ENCODE measurements at places on chromosomes 2 and 18.

- no peak for DNase-seq
Observed at GRCh38 chr2:37827911-37828511, 97.1 kb upstream of the RMDN2 start.

DNA sequence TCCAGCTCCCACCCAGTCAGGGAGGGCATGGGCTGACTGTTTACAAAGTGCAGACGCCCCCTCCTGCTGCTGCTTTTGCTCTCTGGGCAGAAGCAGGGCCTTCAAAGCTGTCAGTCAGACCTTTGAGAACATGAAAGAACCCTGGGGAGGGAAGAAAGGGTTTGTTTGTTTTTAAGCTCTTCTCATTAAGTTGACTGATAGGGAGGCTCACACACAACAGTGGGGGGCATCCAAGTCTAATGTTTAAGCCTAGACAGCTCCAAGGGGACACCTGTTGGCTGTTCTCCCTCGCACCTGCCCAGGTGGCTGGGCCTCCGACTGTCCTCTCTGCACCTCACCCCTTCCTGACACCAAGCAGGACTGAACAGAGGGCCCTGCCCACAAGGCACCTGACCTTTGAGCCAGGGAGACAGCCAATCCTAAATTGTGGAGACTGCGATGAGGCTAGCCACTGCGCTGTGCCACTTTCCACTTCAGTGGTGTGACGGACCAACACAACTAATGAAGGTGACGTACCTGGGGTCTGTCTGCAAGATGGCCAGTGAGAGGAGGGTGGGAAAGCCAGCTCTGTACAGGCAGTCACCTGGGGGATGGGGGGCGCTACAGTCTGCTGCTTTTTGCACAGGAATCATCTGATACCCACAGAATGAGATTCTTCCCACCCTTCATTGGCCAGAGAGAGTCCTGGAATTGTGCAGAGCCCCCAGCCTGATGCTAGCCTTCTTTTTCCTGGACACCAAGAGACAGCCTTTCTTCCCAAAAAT, 16.3 kb downstream of the ST6GAL2 start:
- DNase-seq: no peak

- DNase-seq: no peak
Observed at GRCh38 chr2:145220496-145220895, 700.6 kb upstream of the ZEB2 start.

DNA sequence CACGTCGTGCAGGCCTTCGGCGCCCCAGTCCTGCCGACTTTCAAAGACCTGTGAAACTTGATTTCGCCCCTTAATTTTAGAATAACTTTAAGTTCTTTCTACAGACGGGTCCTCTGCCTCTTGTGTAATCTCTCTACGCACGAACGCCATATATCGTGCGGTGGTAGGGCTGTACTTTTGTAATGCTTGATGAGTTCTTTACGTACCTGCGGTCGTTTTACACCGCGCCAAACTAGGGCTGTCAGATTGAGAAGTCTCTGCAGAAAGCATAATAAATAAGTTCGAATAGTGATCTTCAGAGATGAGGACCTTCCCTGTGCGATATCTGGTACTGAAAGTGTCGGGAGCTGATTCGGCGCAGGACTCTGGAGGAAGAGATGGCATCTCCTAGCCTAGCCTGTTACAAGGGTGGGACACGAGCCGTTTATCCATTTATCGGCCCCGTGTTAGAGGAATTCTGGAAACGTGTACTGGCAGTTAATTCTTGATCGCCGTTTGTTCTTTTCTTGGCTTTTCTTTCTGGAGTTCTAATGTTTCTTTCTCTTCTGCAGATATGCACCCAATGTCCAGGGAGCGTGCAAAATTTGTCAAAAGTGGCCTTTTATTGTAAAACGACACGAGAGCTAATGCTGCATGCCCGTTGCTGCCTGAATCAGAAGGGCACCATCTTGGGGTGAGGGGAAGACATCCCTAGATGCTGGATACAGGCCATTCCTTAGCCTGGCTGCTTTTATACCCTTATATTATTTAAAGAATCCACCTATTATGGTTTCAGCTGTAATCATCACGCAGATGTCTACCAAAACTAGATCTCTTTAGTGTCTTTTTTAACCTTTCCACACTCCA, 781 bp upstream of the SLC5A6 start:
- no peak for DNase-seq

GRCh38 chr18:55547705-55548056, 40.3 kb downstream of the TCF4 start:
- DNase-seq: no peak

DNA sequence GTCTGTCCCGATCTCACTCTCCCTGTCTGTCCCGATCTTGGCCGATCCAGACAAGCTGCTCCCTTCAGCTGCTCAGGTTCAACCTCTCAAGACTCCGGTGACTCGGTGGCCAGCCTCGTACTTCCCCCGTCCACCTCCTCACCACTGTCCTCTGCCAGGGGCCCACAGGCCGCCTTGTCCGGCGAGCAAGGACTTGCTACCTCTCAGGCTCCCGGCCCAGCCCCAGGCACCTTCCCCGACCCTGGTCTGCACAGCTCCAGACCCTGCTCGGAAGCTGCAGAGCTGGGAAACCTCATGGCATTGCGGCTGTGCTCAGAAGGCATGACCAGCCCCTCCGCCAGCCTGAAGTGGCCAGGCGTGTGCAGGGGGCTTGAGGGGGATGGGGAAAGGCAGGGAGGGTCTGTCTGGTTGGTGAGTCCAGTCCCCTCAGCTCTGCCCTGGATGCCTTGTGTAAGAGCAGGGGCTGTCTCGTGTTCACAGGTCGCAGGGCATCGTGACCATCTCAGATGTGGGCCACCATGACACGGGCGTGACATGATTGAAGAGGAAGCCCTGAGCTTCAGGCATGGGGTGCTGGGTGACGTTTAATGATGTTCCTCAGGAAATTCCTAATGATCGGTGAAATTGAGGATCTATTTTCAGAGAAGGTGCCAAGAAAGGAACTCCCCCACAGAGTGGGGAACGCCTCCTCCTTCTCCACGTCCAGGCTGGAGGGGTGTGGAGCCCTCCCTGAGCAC, 121.2 kb upstream of the CTDP1 start:
- no peak for DNase-seq

- DNase-seq: no peak
Observed at GRCh38 chr2:41668529-41668928, 379.3 kb upstream of the PKDCC start.

- no peak for DNase-seq
Observed at GRCh38 chr2:12797815-12798214, 81.1 kb downstream of the TRIB2 start.

GRCh38 chr2:42498497-42498896, 4.7 kb upstream of the KCNG3 start:
- no peak for DNase-seq

DNA sequence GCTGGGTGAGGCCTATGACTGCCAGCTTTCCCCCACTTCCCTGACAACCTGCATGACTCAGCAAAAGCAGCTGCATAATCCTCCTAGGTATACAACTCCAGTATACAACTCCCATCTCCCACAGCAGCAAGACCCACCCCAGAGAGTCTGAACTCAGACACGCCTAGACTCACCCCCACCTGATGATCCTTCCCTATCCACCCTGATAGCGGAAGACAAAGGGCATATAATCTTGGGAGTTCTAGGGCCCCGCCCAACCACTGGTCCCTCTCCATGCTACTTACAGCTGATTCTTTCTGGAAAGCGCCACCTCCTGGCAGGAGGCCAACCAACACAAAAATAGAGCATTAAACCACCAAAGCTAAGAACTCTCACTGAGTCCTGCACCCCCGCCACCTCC, 296.5 kb downstream of the DCC start:
- DNase-seq: no peak

GRCh38 chr2:47617523-47618271, 165.2 kb upstream of the MSH6 start:
- no peak for DNase-seq

DNA sequence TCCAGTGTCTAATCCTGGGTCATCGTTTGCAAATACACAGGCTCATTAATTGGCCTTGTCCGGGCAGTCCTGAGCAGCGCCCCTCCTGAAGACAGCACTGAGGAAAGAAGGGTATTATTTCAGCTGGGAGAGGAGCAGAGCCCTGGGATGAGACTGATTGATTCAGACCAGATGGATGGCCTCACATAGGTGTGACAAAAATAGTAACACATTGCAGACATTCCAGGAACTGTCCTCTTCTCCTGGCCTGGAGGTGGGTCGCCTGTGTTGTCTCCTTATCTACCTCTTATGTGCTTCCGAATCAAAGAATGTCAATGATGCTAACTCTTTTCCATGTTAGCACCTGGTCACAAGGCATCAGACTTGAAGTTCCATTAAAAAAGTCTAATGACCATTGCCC, 45.9 kb downstream of the ZEB2 start:
- DNase-seq: no peak

GRCh38 chr2:217966423-217967070, 36.2 kb downstream of the TNS1 start:
- DNase-seq: no peak

DNA sequence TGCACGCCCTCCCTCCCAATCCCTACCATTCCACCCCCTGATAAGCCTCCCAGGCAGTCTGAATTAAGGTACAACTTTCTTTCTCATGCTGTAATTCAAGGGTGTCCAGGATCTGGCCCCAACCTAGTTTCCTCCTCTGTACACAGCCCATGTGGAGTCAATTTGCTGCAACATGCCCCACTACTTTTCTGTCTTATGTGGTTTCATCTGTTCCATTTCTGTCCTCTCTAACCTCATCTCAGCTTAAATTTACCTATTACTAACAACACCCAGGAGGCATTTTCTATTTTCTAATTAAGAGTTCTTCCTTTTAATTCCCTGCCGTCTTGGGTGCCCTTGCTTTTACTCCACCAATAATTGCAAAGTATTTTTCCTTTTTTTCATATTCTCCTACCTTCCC, 10.0 kb downstream of the PPP4R1 start:
- DNase-seq: no peak

GRCh38 chr2:187842978-187843847, 289.0 kb upstream of the TFPI start:
- no peak for DNase-seq

- no peak for DNase-seq
Observed at GRCh38 chr18:78561757-78562510, 417.7 kb upstream of the SALL3 start.

- DNase-seq: no peak
Observed at GRCh38 chr18:48129621-48130082, 199.2 kb upstream of the SMAD2 start.

DNA sequence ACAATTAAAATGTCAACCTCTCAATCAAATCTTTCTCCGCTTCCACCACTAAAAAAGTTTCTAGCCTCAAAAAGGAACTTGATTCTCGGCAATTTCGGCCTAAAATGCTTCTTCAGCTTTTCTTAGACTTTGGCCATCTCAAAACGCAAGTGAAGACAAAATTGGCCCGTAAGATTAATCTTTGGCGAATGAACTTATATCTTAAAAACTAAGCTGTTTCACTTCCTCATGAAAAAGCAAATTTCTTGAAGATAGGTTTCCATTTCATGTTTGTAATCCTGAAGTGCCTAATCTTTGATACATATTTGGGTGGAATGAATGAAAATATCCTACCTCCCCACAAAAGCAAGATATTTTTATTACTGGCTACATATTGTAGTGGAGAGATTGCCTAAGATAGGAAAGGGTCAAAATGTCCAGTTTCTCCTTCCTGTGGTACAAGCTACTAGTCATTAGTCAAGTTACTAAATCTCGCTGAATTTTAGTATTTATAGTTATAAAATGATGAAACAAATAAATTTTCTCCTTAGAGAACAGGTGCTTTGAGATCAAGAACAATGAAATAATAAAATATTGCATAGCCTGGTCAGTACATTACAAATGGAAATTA, 85.4 kb upstream of the ZEB2 start:
- DNase-seq: no peak

DNA sequence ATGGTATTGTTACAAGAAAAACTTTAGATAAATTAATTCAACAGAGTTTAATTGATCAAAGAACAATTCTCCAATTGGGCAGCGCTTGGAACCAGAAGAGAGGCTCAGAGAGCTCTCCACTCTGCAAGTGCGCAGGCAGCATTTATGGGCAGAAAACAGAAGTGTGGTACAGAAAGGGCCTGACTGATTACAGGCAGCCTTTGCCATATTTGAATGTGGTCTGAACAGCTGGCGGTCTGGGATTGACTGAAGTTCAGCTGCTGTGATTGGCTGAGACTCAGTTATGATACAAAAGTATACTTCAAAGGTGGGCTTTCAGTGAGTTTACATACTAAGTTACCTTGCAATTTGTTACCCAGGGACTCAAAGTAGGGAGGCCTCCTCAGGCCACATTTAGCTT, 301.3 kb upstream of the ID2 start:
- no peak for DNase-seq

GRCh38 chr2:24365051-24365450, 4.7 kb upstream of the ITSN2 start:
- DNase-seq: no peak

GRCh38 chr2:233081731-233082221, 21.6 kb downstream of the INPP5D start:
- no peak for DNase-seq

- no peak for DNase-seq
Observed at GRCh38 chr2:61770298-61770697, 83.6 kb downstream of the FAM161A start.

DNA sequence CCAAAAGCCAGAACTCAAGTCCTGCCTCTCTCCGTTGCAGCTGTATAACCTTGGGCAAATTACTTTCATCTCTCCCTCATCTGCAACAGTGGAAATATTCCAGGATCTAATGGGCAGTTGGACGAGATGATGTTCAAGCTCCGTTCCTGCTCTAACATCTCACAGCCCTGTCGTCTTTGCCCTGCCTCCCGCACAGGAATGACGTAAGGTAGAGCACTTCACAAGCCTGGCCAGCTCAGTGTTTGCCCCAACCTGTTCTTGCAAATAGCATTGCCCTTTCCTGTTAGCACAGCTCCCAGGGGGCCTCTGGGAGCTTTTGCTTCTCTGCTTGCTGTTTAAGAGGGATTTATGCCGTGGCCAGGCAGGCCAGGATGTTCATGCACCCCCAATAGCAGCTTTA, 107.9 kb downstream of the KLHL29 start:
- no peak for DNase-seq

DNA sequence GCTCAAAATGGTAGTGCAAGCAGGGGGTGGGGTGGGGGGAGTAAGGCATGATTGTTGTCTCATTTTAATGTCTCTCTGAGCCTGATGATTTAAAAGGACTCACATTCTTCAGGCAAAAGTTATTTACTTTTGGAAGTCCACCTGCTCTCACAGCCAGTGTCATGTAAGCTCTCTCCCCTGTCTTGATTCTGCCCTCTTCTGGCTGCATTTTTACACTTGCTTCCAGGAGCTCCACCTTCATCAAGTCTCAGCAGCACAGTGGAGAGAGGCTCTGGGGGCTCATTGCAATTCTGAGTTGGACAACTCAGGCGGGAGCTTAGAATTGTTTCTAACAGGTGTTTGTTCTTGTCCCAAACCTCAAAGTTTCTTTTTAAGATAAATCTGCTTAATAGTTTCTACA, 39.2 kb downstream of the GNAL start:
- DNase-seq: no peak

DNA sequence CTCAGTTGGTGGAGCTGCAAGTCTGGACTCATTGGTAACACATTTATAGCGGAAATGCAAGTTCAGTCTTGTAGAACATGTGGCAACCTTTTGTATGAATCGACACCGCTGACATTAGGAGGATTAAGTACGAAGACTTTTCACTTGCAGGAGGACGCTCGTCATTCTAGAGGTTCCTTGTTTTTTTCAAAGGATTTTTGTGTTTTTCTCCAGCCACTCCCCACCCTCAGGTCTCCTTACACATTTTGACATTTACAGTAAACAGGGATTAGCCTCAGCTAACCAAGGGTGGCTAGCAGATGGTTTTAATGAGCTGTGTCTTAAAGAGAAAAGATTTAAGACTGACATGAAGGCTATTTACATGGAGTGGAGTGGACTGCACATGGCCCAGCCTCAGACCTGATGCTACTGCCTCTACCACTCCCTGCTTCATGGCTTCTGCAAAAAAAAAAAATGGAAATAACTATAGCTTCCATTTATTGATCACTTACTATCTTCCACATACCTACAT, 173.8 kb downstream of the TRIB2 start:
- no peak for DNase-seq
